Thyroid gland (tissue), 4 donors: ENCODE measurements at places on chromosomes 3 and 15. TPM values are rescaled to one million over a fixed set of nuclear protein-coding genes. Genes with fewer than 3 reads are reported as not detected.

The RPP14 gene
- 13.4 TPM for total RNA-seq

The GOLGA6L10 gene
- total RNA-seq, result 2.5 TPM

DNA sequence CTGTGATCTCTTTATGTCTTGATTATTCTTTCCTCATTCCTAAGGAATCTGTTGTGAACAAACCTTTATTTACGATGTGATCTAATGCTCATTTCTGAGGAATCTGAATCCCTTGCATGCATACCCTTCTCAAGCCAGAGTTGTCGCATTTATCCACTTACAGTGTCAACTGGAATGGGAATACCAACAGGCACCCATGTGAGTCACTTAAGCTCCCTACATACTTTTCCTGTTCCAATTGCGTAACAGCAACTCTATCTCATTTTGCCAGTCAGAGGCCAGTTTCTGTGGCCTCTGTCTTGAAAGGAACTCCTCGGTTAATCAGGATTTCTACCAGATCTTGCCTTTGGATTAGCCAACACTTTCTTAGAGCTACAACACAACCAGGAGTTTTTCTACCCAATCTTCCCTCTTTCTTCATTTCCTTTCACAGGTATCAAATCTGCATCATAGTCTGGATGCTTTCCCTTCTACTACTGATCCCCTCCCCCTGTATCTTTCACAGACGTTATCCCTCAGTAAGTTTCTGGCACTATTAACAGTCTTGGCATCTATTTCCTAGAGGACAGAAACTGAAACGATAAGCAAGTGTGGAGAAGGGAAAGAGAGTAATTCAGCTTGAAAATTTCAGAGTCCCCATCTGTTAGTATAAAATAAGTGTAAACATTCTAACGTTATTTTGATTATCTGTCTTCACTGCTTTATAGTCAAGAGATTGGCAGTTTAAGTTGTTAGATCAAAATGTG lies 66.8 kb upstream of the BCHE start:
- no peak overlapping the region for H3K4me3 ChIP-seq
- H3K27ac ChIP-seq, result no peak overlapping the region
- no peaks in the 10 kb centered on the region for H3K4me1 ChIP-seq
- DNase-seq, result no peak
- no peaks in the 10 kb centered on the region for H3K27me3 ChIP-seq
- H3K36me3 ChIP-seq, result no peaks in the 10 kb centered on the region

- no peaks in the 10 kb centered on the region for H3K4me1 ChIP-seq
- H3K27ac ChIP-seq, result no peak overlapping the region
- H3K36me3 ChIP-seq, result no peaks in the 10 kb centered on the region
- H3K27me3 ChIP-seq, result no peaks in the 10 kb centered on the region
- H3K4me3 ChIP-seq, result no peak overlapping the region
These were observed 246.9 kb upstream of the LRTM1 start for GRCh38 chr3:55174747-55175146.

DNA sequence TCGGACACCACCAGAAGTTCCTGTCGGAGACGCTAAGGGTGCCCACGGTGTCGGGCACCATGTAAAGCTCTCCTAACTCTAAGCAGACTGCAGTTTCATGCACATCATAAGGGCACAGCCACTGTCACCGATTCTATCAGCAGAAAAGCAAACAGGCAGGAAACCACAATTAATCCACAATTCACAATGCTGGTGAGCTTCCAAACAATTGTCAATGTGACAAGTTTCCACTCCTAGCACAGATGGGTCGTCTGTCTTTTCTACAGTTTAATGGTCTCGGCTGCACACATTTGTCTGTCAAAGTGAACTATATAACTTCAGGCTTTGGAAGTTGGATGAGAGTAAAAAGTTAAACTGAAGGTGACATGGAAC lies 8.8 kb upstream of the OCA2 start:
- peaks cover 13% of the 10 kb centered on the region for H3K36me3 ChIP-seq
- H3K27me3 ChIP-seq, result no peaks in the 10 kb centered on the region
- H3K27ac ChIP-seq, result no peak overlapping the region
